ENCODE measurements at places on chromosomes 2 and 18. TPM values are rescaled to one million over a fixed set of nuclear protein-coding genes. Genes with fewer than 3 reads are reported as not detected.

The LIPG gene
- total RNA-seq, result 0.76 TPM

DNA sequence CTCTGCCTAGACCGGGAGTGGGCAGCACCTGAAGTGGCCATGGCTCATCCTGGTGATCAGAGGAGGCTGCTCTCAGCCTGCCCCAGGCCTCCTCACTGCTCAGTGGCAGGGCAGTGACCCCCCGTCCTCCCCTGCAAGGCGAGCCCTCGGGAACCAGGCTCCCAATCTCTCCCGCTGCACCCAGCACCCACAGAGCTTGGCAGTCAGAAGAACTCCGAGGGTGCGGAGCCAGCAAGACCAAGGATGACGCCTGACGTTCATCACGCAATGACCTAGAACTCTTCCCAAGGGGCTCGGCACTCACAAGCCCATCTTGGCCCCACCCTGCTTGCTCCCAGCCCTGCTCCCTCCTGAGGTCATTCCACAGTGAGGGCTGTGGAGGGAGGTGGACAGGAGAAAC, 189.8 kb upstream of the SALL3 start:
- H3K4me3 ChIP-seq, result no peak overlapping the region
- no peaks in the 10 kb centered on the region for H3K4me1 ChIP-seq
- H3K36me3 ChIP-seq, result no peaks in the 10 kb centered on the region
- H3K27me3 ChIP-seq, result peaks cover 12% of the 10 kb centered on the region
- no peak for DNase-seq

- H3K36me3 ChIP-seq, result no peaks in the 10 kb centered on the region
- no peaks in the 10 kb centered on the region for H3K4me1 ChIP-seq
- no peak overlapping the region for H3K4me3 ChIP-seq
- H3K27ac ChIP-seq, result no peak overlapping the region
These were observed 57.4 kb downstream of the CELF4 start for GRCh38 chr18:37508207-37508606.

GRCh38 chr2:51410331-51410730, 378.4 kb upstream of the NRXN1 start:
- no peaks in the 10 kb centered on the region for H3K4me1 ChIP-seq
- H3K27ac ChIP-seq, result no peak overlapping the region
- H3K4me3 ChIP-seq, result no peak overlapping the region
- H3K36me3 ChIP-seq, result no peaks in the 10 kb centered on the region
- H3K27me3 ChIP-seq, result no peaks in the 10 kb centered on the region

- H3K36me3 ChIP-seq, result no peaks in the 10 kb centered on the region
- H3K4me1 ChIP-seq, result peaks cover 21% of the 10 kb centered on the region
- peak overlapping the region; percentile 77 for H3K27ac ChIP-seq
- H3K4me3 ChIP-seq, result peak overlapping the region; percentile 91
These were observed 757 bp downstream of the HDHD2 start for GRCh38 chr18:47149457-47150028.

The CEBPZ gene
- total RNA-seq, result 57.9 TPM

The RESP18 gene
- total RNA-seq, result not detected

- no peak for DNase-seq
- peaks cover 12% of the 10 kb centered on the region for H3K27me3 ChIP-seq
These were observed 151.0 kb downstream of the INSIG2 start for GRCh38 chr2:118239284-118239683.

GRCh38 chr2:159114835-159115234, 146.4 kb downstream of the TANC1 start:
- no peaks in the 10 kb centered on the region for H3K36me3 ChIP-seq
- H3K4me3 ChIP-seq, result no peak overlapping the region
- H3K4me1 ChIP-seq, result no peaks in the 10 kb centered on the region
- no peak overlapping the region for H3K27ac ChIP-seq

The STK39 gene
- 25.8 TPM for total RNA-seq

DNA sequence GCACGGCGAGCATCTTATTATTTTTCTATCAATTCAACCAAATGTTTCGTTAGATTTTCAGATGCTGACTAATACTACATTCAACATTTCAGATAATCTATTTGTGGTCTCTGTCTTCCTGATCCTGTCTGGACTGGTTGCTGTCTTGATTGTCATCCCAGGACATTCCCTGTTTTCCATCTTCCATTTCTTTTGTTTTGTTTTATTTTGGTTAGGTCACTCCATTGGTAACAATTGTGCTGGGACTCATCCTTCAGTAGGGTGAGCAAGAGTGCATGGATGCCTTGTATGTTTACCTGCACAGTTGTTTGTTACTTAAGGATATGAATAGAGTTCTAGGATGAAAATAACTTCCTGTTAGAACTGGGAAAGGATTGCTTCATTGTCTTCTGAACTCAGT, 55.9 kb upstream of the ACYP2 start:
- no peaks in the 10 kb centered on the region for H3K4me1 ChIP-seq
- H3K4me3 ChIP-seq, result no peak overlapping the region
- no peak overlapping the region for H3K27ac ChIP-seq
- H3K27me3 ChIP-seq, result no peaks in the 10 kb centered on the region

DNA sequence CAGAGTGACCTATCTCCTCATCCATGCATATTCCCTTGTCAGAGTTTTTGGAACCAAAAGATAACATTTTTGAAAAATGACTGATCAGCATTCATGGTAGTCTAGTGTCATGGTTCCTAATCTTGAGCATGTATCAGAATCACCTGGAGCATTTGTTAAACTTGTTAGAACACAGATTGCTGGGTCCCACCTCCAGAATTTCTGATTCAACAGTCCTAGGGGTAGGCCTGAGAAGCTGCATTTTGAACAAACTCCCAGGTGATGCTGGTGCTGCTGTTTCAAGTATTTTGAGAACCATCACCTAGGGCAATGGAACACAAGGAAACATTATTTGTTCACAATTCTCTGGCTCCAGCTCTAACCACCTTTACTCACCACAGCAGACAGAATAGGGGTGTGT, 21.0 kb downstream of the TMEM200C start:
- DNase-seq, result no peak
- H3K4me3 ChIP-seq, result no peak overlapping the region
- H3K4me1 ChIP-seq, result no peaks in the 10 kb centered on the region
- no peak overlapping the region for H3K27ac ChIP-seq

DNA sequence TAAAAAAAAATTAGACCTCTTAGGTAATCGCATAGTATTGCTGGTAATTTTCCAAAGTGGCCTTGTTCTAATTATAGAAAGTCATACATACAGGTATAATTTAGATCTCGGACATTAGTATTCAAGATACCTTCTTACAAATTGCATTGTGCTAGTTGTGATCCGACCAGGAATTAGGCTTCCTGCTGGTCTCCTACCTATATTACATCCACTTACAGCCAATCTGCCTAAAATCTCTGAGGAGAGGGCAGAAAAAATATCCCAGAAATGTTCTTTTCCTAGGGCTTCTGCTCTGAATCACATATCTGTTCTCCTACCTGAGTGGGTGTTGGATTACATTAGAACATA, 314.7 kb upstream of the GULP1 start:
- H3K4me3 ChIP-seq, result no peak overlapping the region
- no peaks in the 10 kb centered on the region for H3K4me1 ChIP-seq
- no peak for DNase-seq
- no peak overlapping the region for H3K27ac ChIP-seq

DNA sequence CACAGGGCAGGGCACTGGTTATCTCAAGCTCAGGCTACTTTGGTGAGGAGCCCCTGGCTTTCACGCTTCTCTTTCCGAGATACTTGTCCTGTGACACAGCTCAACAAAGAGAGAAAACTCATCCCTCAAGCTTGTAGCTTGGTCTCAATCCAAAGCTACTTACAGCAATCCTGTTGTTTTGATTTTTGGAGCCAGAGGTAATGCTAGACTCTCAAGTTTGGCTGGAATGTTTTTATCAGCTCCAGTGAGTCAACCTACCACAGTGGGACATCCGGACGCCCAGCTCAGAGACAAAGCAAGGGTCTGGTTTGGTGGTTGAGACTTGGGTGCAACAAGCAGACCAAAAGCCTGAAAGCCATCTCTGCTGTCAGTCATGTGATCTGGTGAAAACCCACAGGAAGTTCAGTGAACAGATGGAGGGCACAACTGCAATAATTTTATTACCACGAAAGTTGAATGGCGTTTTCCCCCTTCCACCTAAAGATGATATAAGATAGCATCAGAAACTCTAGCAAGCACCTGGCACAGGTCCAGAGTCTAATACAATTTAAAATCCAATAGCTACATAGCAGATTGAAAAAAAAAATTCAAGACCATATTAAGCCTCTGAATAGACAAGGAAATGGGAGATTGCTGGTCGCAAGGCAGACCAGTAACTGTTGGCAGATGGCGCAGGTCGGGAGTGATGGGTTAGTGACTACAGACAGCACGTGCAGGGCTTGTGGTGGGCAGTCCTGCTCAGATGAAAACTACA, 102.3 kb upstream of the SMAD7 start:
- no peak for DNase-seq
- no peaks in the 10 kb centered on the region for H3K27me3 ChIP-seq
- H3K27ac ChIP-seq, result no peak overlapping the region
- no peak overlapping the region for H3K4me3 ChIP-seq

- no peak for DNase-seq
- H3K4me1 ChIP-seq, result no peaks in the 10 kb centered on the region
- no peak overlapping the region for H3K4me3 ChIP-seq
- no peaks in the 10 kb centered on the region for H3K27me3 ChIP-seq
- H3K27ac ChIP-seq, result no peak overlapping the region
These were observed 50.1 kb downstream of the THOC1 start for GRCh38 chr18:217532-218336.

DNA sequence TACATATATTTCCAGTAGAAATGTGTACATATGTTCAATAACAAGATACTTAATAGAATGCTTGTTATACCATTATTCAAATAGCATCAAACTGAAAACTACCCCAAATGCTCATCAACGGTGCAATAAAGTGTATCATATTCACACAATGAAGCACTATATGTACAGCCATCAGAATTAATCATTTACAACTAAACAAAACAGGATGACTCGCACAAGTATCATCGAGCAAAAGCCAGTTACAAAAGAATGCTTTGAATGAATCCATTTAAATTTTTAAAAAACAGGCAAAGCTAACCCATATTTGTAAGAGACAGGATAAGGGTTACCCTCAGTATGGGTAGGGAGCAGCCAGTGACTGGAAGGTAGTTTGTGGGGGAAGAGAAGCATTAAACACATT, 132.8 kb upstream of the PDE1A start:
- H3K36me3 ChIP-seq, result no peaks in the 10 kb centered on the region
- H3K4me1 ChIP-seq, result no peaks in the 10 kb centered on the region
- no peak overlapping the region for H3K4me3 ChIP-seq
- no peak for DNase-seq
- no peak overlapping the region for H3K27ac ChIP-seq

The TCF23 gene
- not detected for total RNA-seq

DNA sequence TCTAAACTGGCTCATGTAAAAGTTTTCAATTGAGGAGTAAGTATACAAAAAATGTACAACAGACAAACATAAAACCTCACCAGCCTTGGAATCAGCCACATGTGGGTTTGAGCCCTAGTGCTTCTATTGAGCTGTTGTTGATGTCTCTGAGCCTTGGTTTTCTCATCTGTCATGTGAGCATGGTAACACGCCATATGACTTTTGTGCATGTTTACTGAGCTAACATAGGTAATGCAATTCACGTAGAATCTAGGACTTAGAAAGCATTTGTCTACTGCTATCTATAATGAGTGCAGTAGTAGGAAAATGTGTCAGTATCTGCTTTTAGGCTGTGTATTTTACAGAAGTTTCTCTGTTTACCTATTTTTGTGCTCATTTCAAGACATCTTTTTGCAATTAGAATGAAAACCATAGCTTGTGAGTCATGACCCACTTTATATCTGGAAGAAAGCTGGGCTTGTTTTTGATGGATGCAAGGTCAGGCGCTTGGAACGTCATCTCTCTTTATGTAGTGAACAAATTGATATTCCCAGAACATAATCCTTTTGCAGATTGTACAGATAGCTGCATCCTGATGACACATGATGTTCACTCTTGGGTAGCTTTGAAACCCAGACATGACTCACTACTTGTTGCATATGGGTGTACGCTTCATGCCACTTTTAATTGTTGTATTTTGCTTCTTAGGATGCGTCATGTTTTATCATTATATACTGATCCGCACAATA, 94.3 kb downstream of the RNF144A start:
- no peaks in the 10 kb centered on the region for H3K27me3 ChIP-seq
- no peak for DNase-seq
- H3K27ac ChIP-seq, result no peak overlapping the region
- no peak overlapping the region for H3K4me3 ChIP-seq
- H3K36me3 ChIP-seq, result peaks cover 29% of the 10 kb centered on the region

- H3K27ac ChIP-seq, result no peak overlapping the region
- no peaks in the 10 kb centered on the region for H3K4me1 ChIP-seq
- H3K4me3 ChIP-seq, result no peak overlapping the region
- DNase-seq, result no peak
- no peaks in the 10 kb centered on the region for H3K27me3 ChIP-seq
These were observed 69.5 kb upstream of the TGIF1 start for GRCh38 chr18:3380384-3380961.

DNA sequence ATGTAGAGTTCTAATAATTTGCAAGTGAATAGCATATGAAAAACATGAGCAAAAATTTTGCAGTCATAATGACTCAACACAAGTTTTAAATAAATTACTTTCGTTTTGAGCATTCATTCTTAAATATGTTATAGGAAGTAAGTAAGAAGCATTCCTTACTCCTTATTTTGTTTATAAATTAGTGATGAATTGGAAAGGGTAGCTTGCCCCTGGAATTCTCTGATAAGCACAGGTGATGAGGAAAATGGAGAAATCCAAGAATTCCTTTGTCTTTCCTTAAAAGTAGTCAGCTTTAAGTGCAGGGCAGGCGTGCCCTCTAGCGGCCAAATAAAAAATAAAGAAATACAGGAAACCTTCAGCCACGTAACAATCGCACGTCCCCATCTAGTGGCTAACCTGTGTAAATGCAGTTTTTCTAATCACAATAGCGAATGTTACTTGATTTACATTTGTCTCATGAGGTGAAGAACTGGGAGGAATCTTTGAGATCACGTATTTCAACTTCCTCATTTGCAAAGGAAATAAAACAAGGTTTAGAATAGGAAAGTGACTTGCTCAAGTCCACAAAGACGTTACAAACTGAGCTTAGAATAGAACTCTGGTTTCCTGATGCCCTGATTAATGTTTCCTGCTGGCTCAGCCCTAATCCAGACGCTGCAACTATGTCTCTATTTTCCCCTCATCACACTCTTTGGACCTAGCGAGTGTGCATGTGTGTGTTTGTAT, 47.2 kb upstream of the ZNG1B start:
- H3K36me3 ChIP-seq, result no peaks in the 10 kb centered on the region
- H3K27me3 ChIP-seq, result no peaks in the 10 kb centered on the region
- peak overlapping the region; percentile 40 for H3K4me3 ChIP-seq

The RGPD4 gene
- 0.37 TPM for total RNA-seq

GRCh38 chr2:219245148-219245898, at the start of the genes GLB1L and STK16:
Gene GLB1L (minus strand): TSS chr2:219245444. CDS start chr2:219243573, 1,871 bp downstream.
Gene STK16 (plus strand): TSS chr2:219245479. CDS start chr2:219246000, 521 bp downstream.
- peak; percentile 76 for DNase-seq
- H3K4me1 ChIP-seq, result peaks cover 42% of the 10 kb centered on the region
- H3K36me3 ChIP-seq, result peaks cover 2% of the 10 kb centered on the region
- no peaks in the 10 kb centered on the region for H3K27me3 ChIP-seq

GRCh38 chr2:190693533-190694232, 44.8 kb downstream of the NAB1 start:
- no peaks in the 10 kb centered on the region for H3K36me3 ChIP-seq
- no peak for DNase-seq
- H3K27me3 ChIP-seq, result no peaks in the 10 kb centered on the region
- H3K27ac ChIP-seq, result no peak overlapping the region
- H3K4me1 ChIP-seq, result no peaks in the 10 kb centered on the region

The UGT1A8 gene
- total RNA-seq, result not detected
